Stromal cell of bone marrow (primary cell): ENCODE measurements at places on chromosomes 3 and 15.

DNA sequence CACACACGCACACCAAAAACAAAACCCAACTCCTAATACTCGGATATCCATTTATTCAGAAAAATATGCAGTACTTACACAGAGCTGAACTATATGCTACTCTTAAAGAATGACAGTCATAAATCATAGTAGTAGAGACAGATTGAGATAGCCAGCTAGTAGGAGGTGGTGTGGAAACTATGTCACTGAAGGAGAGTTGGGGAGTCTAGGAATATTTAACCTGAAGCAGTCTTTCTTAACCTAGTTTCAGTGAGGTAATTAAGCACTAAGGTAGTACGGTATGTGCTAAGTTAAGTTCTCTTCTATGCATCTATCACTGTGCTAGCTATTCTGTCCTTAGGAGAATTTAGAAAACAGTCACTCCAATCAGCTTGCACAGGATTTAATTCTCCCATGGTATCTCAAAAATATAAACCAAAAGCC is 54.2 kb downstream of the ANKRD28 start:
- DNase-seq = no peak

DNA sequence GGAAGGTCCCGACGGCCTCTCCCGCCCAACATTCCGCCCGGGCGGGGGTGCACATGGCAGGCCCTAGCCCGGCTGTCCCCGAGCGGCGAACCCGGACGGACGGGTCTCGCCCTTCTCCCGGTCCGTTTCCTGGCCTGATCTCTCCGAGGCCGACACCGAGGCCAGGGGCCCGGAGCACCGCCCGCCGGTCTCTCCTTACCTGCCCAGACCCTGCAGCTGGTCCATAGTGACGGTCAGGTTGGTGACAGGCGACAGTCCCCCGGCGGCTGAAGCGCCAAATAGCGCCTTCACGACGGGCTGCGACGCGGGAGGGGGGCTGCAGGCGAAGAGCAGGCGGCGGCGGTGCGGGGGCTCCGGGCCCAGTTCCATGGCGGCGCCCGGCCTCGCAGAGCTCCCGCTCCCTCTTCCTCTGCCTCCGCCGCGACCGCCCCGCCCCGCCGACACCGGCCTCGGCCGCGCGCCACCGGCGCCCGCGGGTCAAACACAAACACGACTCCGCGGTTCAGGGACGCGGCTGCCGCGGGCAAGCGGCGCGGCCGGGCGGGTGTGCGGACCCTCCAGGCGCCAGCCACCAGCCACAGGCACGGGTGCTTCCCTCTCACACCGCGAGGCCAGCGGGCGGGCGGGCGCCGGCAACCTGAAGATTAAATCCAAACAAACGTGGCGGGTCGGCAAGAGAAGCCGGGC is 495 bp downstream of the CDC25A start:
- no peak for DNase-seq

DNA sequence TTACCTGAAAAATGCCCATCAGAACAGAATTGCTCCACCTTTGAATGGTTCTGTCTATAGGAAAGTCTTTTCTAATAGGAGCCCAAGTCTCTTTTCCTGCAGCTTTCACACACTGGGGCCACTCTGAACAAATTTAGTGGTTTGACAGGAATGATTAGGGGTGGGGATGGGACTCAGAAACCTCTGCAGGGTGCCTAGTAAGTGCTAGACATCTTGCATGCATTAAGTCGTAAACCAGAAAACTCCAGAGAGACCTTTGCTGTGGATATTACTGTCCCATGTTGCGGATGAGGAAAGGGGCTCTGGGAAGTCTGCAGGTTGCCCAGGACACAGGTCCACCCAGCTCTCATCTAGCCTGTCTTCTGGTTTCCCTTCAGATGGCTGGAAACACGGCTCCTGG is 189.7 kb downstream of the OPA1 start:
- DNase-seq = no peak

DNA sequence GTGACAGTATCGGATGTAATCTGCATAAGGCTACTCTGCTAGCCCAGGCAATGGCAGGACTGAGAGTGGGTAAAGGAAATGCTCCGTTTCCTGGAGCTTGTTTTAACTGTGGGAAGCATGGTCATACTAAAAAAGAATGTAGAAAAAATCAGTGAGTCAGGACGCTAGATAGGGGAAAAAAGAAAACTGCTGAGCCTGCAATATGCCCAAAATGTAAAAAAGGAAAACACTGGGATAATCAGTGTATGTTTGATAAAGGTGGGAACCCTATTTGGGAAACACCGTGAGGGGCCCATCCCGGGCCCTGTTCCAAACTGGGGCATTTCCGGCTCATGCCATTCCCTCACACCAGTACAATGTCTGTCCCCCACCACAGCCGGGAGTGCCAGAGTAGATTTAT is 775.8 kb downstream of the ZPLD1 start:
- DNase-seq = no peak

- no peak for DNase-seq
Observed at GRCh38 chr15:74906067-74906449, 593 bp downstream of the FAM219B start.

GRCh38 chr3:30693470-30694120 is 87.2 kb downstream of the TGFBR2 start:
- DNase-seq = peak; percentile 52

GRCh38 chr15:43799945-43800285 is at the start of gene SERINC4:
Gene SERINC4 (minus strand): TSS chr15:43800220. CDS start chr15:43799986, 234 bp downstream.
- no peak for DNase-seq

DNA sequence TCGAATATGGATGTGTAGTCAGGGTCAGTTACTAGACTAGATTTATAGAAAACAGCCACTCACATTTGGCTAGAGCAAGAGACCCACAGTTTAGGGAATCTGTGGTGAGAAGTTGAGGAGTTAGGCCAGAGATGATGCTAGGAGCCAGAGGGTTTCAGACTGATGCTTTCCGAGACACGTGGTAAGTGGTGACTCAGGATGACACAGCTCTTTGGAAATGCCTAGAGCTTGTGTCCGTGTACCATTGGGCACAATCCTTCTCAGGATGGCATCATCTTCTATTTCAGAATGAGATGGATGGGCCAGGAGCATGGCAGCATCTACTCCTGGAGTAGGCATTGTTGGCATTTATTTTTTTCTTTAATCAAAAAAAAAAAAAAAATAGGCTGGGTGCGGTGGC is 28.5 kb downstream of the PTPRG start:
- peak; percentile 68 for DNase-seq

DNA sequence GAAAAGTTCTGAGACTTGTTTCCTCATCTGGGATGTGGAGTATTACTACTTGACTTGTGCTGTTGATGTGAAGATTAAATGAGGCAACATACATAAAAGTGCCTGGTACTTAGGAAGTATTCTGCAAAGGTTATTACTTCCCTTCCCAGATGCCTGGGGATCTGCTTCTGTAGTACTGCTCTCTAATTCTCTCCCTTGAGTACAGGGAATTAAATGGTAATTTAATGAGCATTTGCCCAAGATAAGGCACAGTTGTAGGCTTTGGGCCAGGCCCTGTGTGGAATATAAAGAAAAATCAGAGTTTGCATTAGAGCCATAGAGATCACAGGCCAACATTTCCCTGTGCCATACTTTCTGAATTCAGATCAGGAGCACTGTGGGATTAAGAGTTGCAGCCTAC is 84.4 kb downstream of the LARS2 start:
- no peak for DNase-seq

GRCh38 chr15:57213862-57214261 is 162.4 kb upstream of the CGNL1 start:
- DNase-seq = peak; percentile 38

DNA sequence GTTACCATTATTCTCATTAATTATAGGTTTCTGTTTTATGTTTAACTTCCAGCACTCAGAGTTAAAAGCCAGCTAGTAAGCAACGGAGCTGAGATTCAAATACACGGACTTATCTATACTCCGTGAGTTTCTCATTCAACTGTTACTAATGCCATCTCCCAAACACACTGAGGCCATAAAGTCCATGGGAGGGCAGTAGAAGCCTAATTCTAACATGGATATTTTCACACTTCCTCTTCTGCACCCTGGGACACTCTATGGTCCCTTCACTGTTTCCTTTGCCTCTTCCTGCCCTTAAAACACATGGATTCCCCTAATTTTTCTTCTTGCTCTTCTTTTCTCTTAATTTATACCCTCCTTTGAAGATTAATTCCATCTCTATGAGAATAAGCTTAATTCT is 245.0 kb downstream of the KLF13 start:
- no peak for DNase-seq

DNA sequence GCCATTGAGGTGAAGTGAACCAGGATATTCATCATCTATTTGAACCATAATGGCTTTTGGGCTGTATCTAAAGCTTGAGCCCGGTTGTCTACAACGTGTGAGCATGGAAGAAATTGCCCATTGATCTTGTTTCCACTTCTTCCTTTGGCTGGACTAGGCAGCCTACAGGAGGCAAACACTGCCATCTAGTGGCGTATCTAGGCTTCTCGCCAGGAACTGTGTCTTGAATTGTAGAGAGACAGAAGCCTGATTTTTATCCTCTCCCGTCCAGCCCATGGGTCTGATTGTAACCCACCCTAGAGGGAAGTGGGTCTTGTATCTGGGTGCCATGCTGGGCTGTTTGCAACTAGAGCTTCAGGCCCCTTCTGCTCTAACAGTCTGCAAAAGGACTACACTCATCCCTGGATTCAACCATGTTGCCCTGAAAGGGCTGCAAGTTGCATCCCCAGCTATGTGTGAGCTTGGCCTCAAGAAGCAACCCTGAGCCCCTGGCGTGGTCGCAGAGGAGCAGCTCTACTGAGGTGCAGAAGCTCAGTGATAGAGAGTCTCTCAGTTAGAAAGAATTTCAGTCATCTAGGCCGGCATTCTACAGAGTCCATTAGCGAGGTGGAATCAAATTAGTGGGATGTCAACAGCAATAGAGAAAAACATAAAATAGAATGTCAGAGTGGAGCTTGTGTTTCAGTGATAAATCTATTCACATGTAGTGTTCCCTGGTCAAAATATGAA is 170.2 kb upstream of the UMPS start:
- DNase-seq = peak; percentile 71

DNA sequence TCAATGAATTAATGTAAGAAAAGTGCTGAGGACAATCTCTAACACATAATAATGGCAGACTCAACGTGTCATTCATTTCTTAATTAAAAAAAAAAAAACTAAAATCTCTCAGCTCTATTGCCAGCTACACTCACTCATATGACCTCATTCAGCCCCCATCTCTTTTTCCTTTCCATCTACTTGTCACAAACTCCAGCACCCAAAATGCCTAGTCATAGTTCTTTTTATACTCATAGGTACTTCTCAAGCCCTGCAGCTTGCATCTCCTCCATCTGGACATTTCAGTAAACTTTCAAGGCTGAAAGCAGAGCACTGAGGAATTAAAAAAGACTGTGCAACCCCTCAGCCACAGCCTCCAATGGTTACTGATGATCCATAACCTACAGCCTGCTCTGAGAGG is 109.8 kb downstream of the PLCH1 start:
- DNase-seq = no peak

GRCh38 chr3:59107856-59108815 is 58.3 kb upstream of the CFAP20DC start:
- peak; percentile 21 for DNase-seq

DNA sequence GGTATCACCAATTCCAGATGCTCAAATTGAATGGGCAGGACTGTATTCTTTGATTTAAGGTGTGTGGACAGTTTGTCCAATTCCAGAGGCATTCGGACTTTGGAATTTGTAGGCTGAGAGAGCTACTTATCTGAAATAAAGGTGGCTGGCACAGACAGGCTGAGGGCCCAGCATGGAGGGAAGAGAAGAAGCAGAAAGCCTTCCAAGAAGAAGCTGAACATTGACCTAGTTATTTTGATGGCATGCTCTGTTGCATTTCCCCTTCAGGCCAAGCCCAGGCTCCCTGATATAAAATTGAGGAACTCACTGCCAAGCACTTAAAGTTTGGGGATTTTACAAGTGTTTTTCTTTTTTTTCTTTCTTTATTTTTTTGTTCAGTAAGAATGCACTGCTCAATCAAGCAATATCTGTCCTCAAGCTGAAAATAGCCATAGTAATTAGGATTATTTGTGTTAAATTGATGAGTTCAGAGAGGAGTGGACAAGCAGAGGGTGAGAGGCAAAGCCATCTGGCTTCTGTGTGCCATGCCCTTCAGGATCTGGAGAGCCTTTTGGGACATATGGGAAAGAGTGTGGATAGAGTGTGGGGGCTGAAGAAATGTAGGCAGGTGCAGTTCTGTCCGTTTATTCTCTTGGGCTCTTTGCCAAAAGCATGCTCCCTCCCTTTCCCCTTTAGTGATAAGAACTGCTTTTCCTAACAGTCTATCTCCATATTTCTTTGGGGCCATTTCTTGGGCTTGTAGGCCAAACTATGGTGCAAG is 148.9 kb downstream of the OXSM start:
- no peak for DNase-seq

GRCh38 chr3:45321607-45322391 is 66.6 kb upstream of the LARS2 start:
- no peak for DNase-seq

DNA sequence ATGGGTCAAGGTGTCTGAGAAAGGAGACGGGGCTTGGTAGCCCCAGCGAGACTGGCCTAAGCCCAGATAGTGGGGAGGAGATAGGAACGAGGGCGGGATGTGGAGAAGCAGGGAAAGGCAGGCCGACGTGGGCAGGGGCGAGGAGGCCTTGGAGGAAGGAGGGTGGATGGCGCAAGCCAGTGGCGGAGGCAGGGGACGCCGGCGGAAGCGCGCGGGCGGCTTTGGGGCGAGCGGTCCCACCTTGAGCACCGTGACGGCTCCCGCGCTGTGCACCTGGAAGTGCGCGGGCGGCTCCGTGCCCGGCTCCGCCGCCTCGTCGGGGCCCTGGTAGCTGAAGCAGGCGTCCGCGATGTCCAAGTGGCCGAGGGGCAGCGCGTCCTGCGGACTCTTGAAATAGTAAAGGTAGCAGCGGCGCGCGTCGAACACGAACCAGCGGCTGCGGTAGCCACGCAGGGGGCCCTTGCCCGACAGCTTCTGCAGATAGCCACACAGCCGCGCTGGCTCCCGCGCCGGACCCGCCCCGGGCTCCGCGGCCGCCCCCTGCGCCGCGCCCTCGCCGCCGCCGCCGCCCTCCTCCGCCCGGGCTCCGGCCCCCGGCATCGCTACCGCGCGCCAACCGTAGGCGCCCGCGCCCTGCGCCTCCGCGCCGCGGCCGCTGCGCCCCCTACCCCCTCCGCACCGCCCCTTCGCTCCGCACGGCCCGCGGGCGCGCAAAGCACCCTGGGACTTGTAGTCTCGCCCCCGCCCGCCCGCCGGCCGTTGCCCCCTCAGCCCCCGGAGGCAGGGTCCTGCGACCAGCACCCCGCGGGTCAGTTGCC is at the start of gene TBC1D2B:
TBC1D2B (minus strand) TSS at position 659 of the 818 bp plus-strand sequence; CDS start at position 600, 59 bp downstream.
- no peak for DNase-seq

DNA sequence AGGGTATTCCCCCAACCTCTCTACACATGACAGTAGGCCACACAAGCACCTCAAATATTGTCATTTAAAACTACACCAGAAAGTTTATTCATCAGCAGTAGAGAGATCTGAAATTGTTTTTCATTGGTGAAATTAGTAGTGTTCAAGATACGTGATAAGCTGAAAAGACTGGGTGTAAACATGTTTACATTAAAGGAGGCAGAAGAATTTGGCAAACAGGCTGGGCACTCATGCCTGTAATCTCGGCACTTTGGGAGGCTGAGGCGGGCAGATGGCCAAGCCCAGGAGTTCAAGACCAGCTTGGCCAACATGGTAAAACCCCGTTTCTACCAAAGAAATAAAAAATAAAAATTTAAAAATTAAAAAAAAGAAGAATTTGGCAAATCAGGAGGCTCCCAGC is 255.6 kb downstream of the FOXP1 start:
- no peak for DNase-seq
